Activated CD8-positive, alpha-beta memory T cell treated with anti-CD3 and anti-CD28 coated beads for 48 hours (primary cell): ENCODE measurements at places on chromosomes 5 and 9.

- DNase-seq: no peak
Measured at GRCh38 chr5:121668635-121669034, 183.0 kb upstream of the FTMT start.

DNA sequence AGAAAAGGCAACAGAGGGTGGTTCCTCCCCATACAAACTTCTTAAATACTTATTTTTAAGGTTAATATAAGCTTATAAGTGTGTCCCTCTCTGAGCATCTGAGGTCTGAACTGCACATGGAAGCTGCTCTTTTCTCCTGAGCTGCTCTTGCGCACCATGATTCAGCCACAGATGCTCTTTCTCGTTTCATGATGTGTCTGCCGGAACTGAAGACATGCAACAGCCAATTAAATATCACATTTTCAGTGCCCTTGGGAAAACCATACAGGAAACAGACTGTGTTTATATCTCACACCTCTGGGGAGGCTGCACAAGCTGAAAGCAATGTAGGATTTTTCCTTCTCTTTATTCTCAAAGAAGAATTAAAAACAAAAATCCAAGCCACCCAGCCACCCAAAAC is 96.8 kb upstream of the NREP start:
- DNase-seq: no peak

- no peak for DNase-seq
Measured at GRCh38 chr9:98189412-98189811, 3.0 kb downstream of the CORO2A start.

- DNase-seq: no peak
Measured at GRCh38 chr5:168168978-168169698, 122.3 kb upstream of the WWC1 start.

DNA sequence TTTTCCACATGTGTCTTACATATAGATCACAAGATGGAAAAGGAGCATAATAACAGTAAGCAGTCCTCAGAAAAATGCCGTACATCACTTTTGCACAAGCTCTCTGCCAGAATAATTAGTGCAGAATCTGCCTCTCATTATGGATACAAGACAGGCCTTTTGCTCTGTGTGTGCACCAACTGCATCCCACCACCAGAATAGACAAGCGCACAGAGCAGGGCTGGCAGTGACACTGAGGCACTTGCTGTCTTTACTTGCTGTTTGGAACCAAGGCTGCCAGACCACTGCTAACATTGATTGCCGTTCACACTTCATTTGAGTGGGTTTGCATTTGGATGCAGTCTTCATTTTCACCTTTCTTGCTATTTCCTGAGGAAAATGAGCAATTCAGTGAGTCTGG is 741.3 kb downstream of the TLE1 start:
- no peak for DNase-seq

GRCh38 chr9:101738566-101739183 is at the start of gene GRIN3A:
GRIN3A (minus strand) TSS chr9:101738647; CDS start chr9:101737979, 668 bp downstream.
- no peak for DNase-seq

GRCh38 chr5:157548513-157549282 is 26.9 kb downstream of the ADAM19 start:
- DNase-seq: no peak

DNA sequence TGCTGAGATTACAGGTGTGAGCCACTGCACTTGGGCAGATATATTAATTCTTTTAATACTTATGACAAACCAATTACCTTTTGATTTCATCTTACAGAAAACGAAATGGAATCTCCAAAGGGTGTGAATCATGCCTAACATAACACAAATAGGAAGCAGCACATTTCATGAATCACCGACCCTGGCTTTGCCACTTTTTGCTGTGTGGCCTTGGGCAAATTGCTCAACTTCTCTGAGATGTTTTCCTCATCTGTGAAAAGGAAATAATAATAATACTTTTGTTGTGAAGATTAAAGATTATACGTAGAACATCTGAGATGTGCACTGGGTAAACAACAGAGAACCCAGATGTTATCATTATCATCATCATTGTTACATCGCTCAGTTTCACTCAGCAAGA is 50.7 kb upstream of the FREM1 start:
- DNase-seq: no peak

DNA sequence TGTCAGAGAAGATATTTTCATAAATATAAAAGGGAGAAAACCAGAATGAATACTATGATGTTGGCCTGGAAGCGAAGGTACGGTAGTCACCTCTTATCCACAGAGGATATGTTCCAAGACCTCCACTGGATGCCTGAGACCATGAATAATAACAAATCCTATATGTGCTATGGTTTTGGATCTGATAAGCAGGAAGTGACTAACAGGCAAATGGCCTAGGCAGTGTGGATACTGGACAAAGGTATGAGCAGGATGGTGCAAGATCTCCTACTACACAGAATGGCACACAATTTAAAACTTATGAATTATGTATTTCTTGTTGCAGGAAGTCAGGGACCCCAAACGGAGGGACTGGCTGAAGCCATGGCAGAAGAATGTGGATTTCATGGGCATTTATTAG is 48.2 kb downstream of the ADAMTS12 start:
- DNase-seq: no peak

DNA sequence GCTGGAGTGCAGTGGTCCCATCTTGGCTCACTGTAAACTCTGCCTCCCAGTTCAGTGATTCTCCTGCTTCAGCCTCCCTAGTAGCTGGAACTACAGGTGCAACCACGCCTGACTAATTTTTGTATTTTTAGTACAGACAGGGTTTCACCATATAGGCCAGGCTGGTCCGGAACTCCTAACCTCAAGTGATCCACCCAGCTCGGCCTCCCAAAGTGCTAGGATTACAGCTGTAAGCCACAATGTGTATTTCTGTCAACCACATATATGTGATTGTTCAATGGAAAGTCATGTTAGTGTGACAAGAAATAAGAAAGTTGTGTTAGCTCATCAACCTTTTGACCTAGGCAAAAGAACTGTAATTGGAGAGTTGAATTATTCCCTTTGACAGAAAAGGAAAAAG is 677.1 kb upstream of the CHD1 start:
- DNase-seq: no peak

DNA sequence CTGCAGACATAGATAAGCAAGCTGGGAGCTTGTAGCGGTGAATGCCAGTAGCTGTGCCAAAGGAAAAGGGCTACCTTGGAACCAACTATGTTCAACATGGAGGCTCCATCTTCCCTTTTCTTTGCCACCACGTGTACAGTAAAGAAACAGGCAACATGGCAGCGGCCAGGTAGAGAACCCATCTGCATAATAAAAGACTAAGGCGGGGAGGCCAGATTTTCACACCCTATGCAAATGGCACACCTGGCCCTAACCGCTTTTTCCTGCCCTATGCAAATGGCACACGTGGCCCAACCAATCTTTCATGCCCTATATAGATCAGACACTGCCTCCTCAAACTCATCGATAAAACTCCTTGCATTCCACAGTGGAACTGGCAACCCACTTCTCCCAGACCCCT is 477.5 kb upstream of the EDIL3 start:
- DNase-seq: no peak

- DNase-seq: no peak
Measured at GRCh38 chr5:161157925-161158324, 305.9 kb upstream of the ATP10B start.

GRCh38 chr9:136089697-136090045 is 5.4 kb downstream of the NACC2 start:
- DNase-seq: no peak

GRCh38 chr9:134778841-134779411 is 101.7 kb upstream of the FCN2 start:
- DNase-seq: no peak

DNA sequence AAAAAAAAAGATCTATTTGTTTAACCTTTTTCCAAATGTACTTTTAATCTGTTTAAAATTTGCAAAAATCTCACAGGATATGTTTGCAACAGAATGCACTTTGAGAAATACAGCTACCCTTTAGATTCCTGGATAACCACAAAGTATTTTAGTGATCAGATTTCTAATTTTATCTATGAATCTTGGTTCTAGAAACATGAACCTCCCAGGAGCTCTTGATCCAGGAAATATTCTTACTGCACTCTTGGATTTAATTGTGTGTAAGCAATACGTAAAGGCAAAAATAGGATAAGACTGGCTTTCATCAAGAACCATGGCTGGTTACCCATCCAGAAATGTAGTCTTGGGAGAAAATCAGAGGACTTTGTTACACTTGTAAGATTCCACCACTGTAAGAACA is 1581.8 kb upstream of the WWC1 start:
- DNase-seq: no peak

GRCh38 chr9:136969150-136969549 is 8.2 kb upstream of the PTGDS start:
- DNase-seq: no peak
